ENCODE measurements at places on chromosomes 3 and 15.

DNA sequence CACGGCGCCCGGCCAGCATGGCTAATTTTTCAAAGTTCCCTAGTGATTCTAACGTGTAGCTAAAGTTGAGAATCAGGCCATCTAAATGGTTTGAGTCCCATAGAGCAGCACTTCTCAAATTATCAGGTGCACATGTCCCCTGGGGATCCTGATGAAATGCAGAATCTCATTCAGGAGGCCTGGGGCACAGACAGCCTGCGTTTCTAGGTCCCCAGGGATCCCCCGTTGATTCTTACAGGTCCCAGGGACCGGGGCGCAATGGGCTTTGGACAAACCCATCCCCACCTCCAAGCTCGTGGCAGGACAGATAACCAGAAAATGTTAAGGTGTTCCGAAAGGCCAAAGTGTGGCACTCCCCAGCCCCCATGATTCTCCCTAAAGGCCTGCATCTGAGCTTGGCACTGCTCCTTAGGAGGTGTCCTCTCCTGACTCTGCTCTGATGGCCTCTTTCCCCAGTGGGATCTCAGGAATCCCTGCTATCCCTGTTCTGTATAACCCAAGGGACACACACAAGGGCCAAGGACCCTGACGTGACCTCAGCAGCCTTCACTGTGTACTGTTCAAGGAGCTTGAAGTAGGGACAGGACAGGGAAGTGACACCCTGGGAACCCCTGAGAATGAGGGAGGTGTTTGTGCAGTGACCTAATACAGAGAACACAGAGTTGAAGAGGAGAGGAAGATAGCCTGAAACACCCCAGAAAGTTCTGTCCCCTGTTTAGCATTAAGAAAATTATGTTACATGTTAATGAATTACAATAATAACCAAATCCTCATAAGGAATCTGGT lies 8.0 kb downstream of the LRRK1 start:
- H3K4me1 ChIP-seq: peaks cover 19% of the 10 kb centered on the region
- no peaks in the 10 kb centered on the region for H3K36me3 ChIP-seq
- no peak overlapping the region for H3K27ac ChIP-seq
- no peak overlapping the region for H3K4me3 ChIP-seq

GRCh38 chr3:126321490-126321889 lies 35.7 kb downstream of the KLF15 start:
- H3K4me3 ChIP-seq: no peak overlapping the region
- H3K36me3 ChIP-seq: no peaks in the 10 kb centered on the region
- DNase-seq: no peak
- H3K27me3 ChIP-seq: no peaks in the 10 kb centered on the region
- no peak overlapping the region for H3K27ac ChIP-seq

- peak within 1 kb of the TSS; percentile 95 for H3K27ac ChIP-seq
- DNase-seq: peak; percentile 100
- H3K27me3 ChIP-seq: no peaks in the 10 kb centered on the region
- peaks cover 5% of the 10 kb centered on the region for H3K36me3 ChIP-seq
- H3K4me3 ChIP-seq: peak within 1 kb of the TSS; percentile 70
Observed at GRCh38 chr3:36992806-36993325, at the start of gene EPM2AIP1. TSS of gene EPM2AIP1 (minus strand) at chr3:36993131. CDS start at chr3:36993077, 54 bp downstream.

DNA sequence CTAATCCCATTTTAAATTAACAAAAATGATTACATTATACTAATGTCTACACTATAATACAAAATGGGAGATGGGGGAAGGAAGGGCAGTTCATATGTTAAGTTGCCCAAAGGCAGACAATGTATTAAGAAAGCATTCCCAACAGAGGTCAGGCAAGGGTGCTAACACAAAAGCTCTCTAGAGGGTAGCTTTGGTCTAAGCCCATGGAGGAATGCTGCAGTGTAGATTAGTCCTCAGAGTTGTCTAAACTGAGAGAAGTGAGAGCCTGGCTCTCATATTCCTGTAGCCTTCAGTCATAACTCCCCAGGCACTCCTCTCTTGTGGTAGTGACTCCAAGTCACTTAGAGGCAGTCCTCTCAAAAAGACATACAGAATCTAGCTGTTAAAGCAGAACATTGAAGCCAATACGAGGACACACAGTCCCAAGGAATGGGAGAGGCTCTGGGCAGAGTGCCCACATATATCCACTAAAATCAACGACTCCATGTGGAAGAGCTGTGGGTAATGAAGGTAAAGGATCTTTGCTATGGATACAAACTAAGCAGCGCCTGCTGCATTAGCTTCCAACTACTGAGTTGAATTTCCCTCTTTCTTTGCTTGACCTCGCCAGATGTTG lies 14.5 kb downstream of the NEK10 start:
- H3K4me1 ChIP-seq: no peaks in the 10 kb centered on the region
- no peaks in the 10 kb centered on the region for H3K27me3 ChIP-seq
- no peaks in the 10 kb centered on the region for H3K36me3 ChIP-seq

- H3K27me3 ChIP-seq: no peaks in the 10 kb centered on the region
- peak overlapping the region; percentile 85 for H3K27ac ChIP-seq
- peaks cover 54% of the 10 kb centered on the region for H3K4me1 ChIP-seq
- H3K36me3 ChIP-seq: no peaks in the 10 kb centered on the region
- H3K4me3 ChIP-seq: no peak overlapping the region
Observed at GRCh38 chr15:67843571-67844387, 3.9 kb upstream of the RNU6-1 start.

- H3K27me3 ChIP-seq: no peaks in the 10 kb centered on the region
- H3K27ac ChIP-seq: no peak overlapping the region
- no peaks in the 10 kb centered on the region for H3K4me1 ChIP-seq
- no peak overlapping the region for H3K4me3 ChIP-seq
Observed at GRCh38 chr3:22608093-22608492, 595.0 kb upstream of the UBE2E2 start.

GRCh38 chr3:63089007-63089750 lies 188.9 kb upstream of the SYNPR start:
- no peaks in the 10 kb centered on the region for H3K4me1 ChIP-seq
- no peak overlapping the region for H3K27ac ChIP-seq
- H3K4me3 ChIP-seq: no peak overlapping the region
- H3K36me3 ChIP-seq: no peaks in the 10 kb centered on the region
- DNase-seq: no peak
- H3K27me3 ChIP-seq: no peaks in the 10 kb centered on the region

DNA sequence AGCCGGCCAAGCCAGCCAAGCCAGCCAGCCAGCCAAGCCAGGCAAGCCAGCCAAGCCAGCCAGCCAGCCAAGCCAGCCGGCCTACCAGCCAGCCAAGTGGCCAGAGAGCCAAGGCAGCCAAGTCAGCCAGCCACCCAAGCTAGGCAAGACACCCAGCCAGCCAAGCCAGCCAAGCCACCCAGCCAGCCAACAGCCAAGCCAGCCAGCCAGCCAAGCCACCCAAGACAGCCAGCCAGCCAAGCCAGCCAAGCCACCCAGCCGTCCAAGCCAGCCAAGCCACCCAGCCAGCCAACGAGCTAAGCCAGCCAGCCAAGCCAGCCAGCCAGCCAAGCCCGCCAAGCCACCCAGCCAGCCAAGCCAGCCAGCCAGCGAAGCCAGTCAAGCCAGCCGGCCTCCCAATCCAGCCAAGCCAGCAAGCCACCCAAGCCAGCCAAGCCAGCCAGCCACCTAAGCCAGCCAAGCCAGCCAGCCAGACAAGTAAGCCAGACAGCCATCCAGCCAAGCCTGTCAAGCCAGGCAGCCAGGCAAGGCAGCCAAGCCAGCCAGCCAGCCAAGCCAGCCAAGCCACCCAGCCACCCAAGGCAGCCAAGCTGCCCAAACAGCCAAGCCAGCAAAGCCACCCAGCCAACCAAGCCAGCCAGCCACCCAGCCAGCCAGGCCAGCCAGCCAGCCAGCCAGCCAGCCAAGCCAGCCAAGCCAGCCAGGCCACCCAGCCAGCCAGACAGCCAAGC lies 200.5 kb downstream of the GOLGA6L6 start:
- no peaks in the 10 kb centered on the region for H3K36me3 ChIP-seq
- peak; percentile 30 for DNase-seq
- H3K4me3 ChIP-seq: no peak overlapping the region
- no peaks in the 10 kb centered on the region for H3K27me3 ChIP-seq
- H3K4me1 ChIP-seq: no peaks in the 10 kb centered on the region

GRCh38 chr15:54687628-54688027 lies 509.1 kb downstream of the RSL24D1 start:
- H3K4me1 ChIP-seq: no peaks in the 10 kb centered on the region
- H3K36me3 ChIP-seq: no peaks in the 10 kb centered on the region
- no peak for DNase-seq
- no peak overlapping the region for H3K4me3 ChIP-seq

DNA sequence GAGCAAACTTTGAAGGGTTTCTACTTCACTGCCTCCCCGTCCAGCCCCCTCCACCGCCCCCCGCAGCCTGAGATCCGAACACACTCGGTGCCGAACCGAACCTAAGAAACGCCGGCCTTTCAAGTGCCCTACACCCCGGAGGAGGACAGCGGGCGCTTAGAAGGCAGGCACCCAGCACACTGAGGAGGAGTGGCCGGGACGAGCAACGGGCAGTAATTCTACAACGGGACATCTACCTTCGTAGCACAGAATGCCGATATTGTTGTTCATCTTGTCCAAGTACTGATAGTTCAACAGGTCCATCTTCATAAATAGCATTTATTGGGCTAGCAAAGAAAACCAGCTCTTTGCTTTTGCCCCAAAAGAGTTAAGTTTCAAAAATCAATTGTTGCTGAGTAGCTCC lies 513 bp downstream of the VGLL4 start:
- H3K27ac ChIP-seq: peak overlapping the region; percentile 90
- peak; percentile 69 for DNase-seq
- H3K4me3 ChIP-seq: peak overlapping the region; percentile 67

DNA sequence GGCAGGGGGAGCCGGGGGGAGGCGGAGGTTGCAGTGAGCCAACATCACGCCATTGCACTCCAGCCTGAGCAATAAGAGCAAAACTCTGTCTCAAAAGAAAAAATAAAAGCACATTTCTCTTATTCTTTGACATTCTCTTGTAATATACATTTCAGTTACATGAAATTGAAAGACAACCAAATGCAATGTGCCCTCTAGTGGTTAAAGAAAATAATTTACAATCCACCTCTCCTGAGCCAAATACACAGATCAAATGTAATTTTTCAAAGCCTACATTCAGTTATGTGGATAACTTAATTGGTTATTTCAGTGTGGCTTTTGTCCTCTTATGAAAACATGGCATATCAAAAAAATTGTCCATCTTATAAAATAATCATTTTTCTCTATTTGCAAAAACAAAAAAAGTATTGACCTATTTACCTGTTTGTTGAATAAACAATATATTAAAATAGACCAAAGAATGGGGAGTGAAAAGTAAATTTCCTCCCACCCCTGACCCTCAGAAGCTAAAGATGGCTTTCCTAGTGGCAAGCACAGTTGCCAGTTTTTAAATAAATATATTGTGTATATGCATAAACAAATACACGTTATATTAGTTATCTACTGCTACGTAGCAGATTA lies 14.2 kb upstream of the U2SURP start:
- no peak for DNase-seq
- H3K27me3 ChIP-seq: no peaks in the 10 kb centered on the region
- H3K4me1 ChIP-seq: no peaks in the 10 kb centered on the region
- no peaks in the 10 kb centered on the region for H3K36me3 ChIP-seq
- no peak overlapping the region for H3K27ac ChIP-seq

GRCh38 chr3:193852901-193853300 lies 259.9 kb downstream of the OPA1 start:
- peak overlapping the region; percentile 94 for H3K27ac ChIP-seq
- no peaks in the 10 kb centered on the region for H3K36me3 ChIP-seq

DNA sequence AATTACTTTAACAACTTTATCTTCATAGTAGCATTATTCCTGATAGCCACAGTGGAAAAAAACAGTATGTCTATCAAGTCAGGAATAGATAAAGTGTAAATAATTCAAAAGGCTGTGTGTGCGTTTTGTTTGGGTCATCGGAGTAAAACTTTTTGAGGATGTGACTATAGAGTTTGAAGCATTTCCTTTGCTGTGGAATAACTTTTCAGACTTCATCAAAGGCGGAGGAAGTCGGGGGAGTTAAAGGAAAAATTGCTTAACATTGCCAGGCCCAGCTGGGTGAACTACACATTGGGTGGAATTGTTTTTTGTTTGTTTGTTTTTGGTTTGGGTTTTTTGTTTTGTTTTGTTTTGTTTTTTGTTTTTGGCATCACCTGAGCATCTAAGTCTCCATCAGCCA lies 70.4 kb upstream of the CRTC3 start:
- H3K27ac ChIP-seq: peak overlapping the region; percentile 3
- no peaks in the 10 kb centered on the region for H3K27me3 ChIP-seq
- H3K4me1 ChIP-seq: no peaks in the 10 kb centered on the region
- H3K4me3 ChIP-seq: no peak overlapping the region
- DNase-seq: no peak

DNA sequence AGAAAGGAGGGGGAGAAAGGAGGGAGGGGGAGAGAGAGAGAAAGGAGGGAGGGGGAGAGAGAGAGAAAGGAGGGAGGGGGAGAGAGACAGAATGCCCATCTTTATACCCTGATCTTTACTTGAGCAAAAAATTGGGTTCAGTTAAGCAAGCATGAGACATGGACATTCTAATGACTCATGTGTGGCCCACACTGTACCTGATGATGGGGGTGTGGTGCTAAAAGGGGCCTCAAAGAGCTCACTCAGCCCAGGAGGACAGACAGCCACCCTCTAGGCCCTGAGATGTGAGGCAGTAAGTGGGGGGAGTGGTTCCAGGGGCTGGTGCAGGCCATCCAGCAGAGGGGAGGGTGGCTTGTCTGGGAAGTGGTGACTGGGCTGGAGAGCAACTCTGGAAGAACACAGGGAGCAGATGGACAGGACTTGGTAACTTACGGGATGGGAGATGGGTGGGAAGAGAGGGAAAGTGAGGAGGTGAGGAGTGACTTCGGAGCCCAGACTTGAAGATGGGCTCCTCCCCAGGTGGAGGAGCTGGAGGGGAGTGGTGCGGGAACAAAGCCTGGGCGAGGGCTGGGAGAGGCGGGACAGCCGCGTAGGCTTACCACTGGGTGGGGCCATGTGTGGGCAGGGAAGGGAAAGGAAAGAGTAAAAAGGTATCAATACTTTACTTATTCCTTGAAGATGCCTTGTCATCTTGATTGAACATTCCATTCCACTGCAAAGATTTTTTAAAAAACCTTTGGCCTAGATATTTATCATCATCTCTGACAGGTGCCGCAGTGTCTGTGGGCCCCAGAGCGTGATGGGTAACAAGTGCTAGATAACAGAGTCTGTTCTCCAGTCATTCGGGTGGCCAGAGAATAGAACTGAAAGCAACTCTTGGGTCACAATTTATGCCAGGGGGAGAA lies 32.3 kb downstream of the TSPAN3 start:
- H3K4me3 ChIP-seq: no peak overlapping the region
- DNase-seq: no peak
- peaks cover 16% of the 10 kb centered on the region for H3K36me3 ChIP-seq
- no peaks in the 10 kb centered on the region for H3K4me1 ChIP-seq
- no peaks in the 10 kb centered on the region for H3K27me3 ChIP-seq

GRCh38 chr15:73873889-73874511 lies 636 bp downstream of the TBC1D21 start:
- H3K27me3 ChIP-seq: no peaks in the 10 kb centered on the region
- no peak overlapping the region for H3K4me3 ChIP-seq
- no peaks in the 10 kb centered on the region for H3K36me3 ChIP-seq
- H3K4me1 ChIP-seq: no peaks in the 10 kb centered on the region
- DNase-seq: peak; percentile 4

GRCh38 chr15:65196637-65197336 lies 11.6 kb upstream of the CLPX start:
- no peaks in the 10 kb centered on the region for H3K36me3 ChIP-seq
- H3K27ac ChIP-seq: no peak overlapping the region
- H3K4me1 ChIP-seq: no peaks in the 10 kb centered on the region
- H3K4me3 ChIP-seq: no peak overlapping the region
- H3K27me3 ChIP-seq: no peaks in the 10 kb centered on the region

GRCh38 chr3:152635389-152635788 lies 199.5 kb upstream of the P2RY1 start:
- no peaks in the 10 kb centered on the region for H3K4me1 ChIP-seq
- no peaks in the 10 kb centered on the region for H3K36me3 ChIP-seq
- no peak overlapping the region for H3K27ac ChIP-seq
- H3K27me3 ChIP-seq: no peaks in the 10 kb centered on the region

- DNase-seq: no peak
- H3K36me3 ChIP-seq: no peaks in the 10 kb centered on the region
Observed at GRCh38 chr3:7205962-7206361, 345.0 kb downstream of the GRM7 start.
